ENCODE measurements at places on chromosomes 7 and 10.

DNA sequence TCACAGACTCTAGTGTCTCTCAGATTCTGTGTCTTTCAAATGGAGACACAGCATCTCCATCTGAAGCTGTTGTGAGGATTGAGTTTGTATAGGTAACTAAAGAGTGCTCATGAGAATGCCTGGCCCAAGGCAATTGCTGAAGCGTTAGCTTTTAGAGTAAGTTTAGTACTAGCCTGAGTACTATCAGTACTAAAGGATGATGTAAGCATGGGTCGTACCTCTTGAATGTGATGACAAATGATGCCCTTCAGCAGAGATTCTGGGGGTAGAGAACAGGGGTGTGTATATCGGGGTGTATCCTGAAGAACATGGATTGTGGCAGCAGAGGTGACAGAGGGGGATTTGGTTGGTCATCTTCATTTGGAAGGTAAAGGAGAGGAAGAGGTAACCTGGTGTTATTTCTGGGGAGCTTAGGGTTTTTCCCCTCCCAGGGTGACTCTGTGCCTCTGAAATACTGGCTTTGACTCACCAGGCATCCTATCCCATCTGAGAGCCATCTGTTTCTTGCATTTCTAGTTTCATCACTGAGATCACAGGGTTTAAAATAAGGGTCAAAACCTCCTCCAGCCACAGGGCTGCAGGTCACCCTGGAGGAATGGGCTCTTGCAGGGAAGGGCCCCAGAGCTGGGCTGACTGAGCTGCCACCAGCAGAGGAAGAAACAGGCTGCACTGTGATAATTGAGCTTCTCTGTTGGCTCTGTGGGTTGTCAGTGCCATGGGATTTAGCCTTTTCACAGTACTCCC, 756.0 kb downstream of the KCNMA1 start:
- no peak for DNase-seq

GRCh38 chr7:36945612-36946400, 221.5 kb upstream of the AOAH start:
- no peak for DNase-seq

DNA sequence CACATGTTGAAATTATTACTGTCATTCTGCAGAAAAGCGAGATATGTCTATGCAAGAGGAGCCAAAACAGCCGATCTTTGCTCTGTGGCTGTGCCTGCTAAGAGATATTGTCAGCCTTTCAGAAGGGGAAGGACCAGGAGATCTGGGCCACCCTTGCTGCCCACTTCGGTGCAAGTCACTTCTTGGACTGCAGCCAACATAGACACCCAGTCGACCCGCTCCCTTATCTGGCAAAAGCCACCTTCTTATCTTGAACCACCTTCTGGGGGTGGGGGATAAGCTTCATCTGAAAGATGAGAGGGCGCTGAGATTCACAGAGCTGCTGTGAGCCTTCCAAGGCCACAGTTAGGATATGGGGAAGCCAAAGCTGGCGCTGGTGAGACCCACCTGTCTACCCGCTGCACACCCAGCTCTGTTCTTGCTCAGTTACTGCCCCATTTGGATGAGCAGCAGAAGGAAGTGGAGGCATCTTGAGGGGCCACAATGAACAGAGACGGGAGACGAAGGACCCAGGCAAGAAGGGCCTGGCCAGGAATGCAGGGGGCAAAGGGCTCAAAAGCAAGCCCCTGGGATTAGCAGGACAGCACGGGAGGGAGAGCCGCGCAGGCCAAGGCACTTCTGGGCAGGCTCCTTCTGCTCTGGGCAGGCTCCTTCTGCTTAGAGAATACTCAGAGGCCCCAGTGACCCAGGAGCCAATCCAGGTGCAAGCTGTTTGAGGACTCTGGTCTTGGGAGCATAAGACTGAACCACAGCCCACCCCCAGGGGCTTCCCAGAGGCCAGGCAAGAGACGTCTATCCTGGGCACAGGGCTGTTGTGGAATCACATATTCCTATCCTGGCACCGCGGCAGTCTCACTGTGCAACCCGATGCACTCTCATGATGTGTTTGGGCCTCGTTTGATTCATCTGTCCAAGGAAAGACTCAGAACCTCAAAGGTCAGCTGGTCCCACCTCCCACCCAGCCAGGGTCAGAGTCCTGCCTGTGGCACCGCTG, 38.4 kb upstream of the NPFFR1 start:
- no peak for DNase-seq

GRCh38 chr7:47492716-47493325, 89.1 kb downstream of the TNS3 start:
- no peak for DNase-seq

DNA sequence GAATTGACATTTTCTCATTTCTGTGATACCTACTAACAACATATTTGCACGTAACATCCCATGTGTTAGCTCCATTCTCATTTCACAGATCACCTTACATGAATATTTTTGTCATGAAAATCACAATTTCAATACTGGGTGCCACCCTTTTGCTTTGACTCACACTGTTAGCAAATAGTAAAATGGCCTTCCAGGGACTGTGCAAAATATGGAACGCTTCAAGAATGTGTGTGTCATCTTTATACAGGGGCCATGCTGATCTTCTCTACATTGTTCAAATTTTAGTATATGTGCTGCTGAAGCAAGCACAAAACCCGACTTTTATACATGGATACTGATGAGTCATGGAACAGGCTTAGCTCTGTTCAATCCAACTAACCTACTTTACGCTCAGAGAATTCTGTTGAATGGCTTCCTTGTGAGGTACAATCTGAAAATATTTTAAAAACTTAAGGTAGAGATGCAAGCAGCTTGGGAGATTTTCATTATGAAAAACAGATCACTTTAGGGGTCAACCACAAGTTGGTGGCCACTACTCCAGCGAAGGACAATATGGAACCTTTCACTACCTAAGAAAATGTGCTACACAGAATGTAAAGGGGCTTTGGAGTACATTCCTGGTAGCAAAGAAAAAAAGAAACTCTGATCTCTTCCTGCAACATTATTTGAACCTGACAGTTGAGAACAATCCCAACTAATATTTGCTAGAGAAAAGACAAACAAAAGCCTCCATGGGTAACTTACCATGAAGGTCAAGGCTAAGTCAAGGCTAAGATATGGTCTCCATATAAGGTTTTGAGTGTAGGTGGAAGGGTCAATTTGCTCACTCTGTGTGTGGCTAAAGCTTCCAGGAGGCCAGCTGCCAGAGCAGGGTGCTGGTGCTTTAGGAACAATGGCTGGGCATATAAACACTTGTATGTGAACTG, 11.9 kb downstream of the ANKRD26 start:
- no peak for DNase-seq

DNA sequence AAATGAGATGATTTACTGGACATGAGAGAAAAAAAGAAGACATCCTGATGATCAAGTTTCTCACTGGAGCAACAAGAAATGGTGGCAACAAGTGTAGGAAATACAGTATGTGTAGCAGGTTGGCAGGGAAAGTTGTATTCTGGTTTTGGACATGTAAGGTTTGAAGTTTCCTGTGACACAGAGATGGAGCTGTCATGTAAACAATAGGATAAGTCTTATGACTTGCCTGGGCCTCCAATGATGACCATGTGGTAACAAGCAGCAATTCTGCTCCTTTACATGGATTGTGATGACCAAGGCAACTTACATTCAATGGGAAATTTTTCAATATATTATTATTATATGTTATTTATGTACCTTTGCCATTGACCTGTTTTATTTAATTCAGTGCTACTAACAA, 125.4 kb downstream of the KMT2E start:
- no peak for DNase-seq

GRCh38 chr7:17027143-17027788, 145.5 kb upstream of the AGR3 start:
- no peak for DNase-seq

- no peak for DNase-seq
Measured at GRCh38 chr7:50653126-50653864, 88.1 kb upstream of the DDC start.

DNA sequence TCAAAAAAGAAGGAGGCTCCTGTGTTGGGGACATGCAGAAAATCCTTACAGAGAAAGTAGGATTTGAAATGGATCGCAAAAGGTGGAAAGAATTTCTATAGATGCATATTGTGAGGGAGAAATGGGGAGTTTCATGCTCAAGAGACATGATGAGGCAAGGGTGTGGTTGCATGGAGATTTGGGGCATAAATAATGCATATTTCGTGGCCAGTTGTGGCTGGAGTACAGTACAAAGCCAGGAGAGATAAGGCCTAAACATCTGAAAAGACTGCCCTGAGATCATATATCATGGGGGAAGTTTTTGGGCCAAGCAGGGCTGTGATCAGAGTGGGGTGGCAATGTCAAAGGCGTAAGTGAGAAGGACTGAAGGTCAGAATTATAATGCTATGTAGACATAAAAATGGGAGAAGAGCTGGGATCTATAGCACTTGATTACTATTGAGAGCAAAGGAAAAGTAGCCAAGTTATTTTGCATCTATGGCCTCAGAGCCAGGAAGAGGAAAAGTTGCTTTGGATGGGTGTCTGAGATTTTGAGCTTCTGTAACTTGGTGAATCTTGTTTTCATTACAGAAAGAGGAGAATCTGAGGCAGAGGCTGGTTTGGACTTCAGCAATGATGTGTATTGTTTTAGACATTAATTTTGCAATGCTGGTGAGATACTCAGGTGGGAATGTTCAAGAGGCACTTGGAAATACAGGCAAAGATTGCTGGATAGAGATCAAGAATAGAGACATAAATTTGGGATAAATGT, 166.6 kb downstream of the INHBA start:
- DNase-seq, result no peak

GRCh38 chr7:132458729-132459128, 117.5 kb downstream of the PLXNA4 start:
- DNase-seq, result no peak

DNA sequence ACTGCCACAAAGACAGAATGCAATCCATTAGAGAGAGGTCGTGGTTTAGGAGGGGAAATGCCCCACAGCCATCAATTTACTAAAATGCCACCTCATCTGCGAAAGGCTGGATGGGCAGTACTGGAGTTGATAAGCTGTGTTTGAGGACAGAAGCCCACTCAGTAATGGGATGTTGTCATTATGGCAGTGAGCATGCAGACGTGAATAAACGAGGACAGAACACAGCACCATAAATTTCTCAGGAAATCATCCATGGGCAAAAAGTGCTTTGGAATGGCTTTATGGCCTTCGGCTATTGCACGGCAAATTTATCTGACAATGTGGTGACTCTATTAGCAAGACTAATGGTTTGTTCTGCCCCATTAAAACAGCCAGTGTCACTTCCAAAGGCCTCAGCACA, 15.9 kb upstream of the C10orf53 start:
- no peak for DNase-seq

All from stimulated activated CD8-positive, alpha-beta memory T cell treated with anti-CD3 and anti-CD28 coated beads, Interleukin-7, amount 100 ng/mL, for 4 hours (primary cell).